CD4-positive, alpha-beta T cell treated with Interleukin-12 subunit alpha and Interleukin-12 subunit beta, for 1 hour (primary cell): ENCODE measurements at places on chromosomes 3 and 15.

GRCh38 chr15:25761971-25762662, 101.0 kb downstream of the ATP10A start:
- peak; percentile 6 for DNase-seq

- no peak for DNase-seq
These were observed 78.2 kb upstream of the TJP1 start for GRCh38 chr15:29900237-29901189.

- no peak for DNase-seq
These were observed 377.6 kb downstream of the PTPRG start for GRCh38 chr3:61938878-61939549.

GRCh38 chr3:123158899-123159390, 42.8 kb upstream of the SEC22A start:
- DNase-seq, result no peak

GRCh38 chr3:139198929-139199328, 144.9 kb upstream of the MRPS22 start:
- no peak for DNase-seq

- no peak for DNase-seq
These were observed 116.8 kb downstream of the USP13 start for GRCh38 chr3:179769411-179770247.

GRCh38 chr3:122301063-122301462, 24.0 kb upstream of the CSTA start:
- DNase-seq, result no peak

DNA sequence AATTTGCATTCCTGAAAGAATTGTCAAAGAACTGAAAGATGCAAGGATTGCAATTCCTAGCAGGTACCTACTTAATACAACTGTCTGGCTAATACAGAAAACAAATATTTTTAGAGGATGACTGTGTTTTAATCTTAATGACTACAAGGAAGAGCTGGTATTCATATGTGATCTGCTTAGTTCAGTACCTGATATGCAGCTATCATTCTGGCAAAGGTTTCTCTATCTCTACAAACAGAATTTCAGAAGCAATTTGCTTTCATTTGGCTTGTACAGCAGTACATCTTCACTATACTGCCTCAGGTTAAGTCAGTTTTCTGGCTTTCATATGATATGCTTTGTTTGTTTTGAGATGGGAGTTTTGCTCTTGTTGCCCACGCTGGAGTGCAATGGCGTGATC, 51.3 kb downstream of the TBL1XR1 start:
- no peak for DNase-seq

- no peak for DNase-seq
These were observed 342.2 kb downstream of the PDCD6IP start for GRCh38 chr3:34140616-34141015.

- DNase-seq, result no peak
These were observed 58.0 kb upstream of the TEX9 start for GRCh38 chr15:56307180-56307579.

DNA sequence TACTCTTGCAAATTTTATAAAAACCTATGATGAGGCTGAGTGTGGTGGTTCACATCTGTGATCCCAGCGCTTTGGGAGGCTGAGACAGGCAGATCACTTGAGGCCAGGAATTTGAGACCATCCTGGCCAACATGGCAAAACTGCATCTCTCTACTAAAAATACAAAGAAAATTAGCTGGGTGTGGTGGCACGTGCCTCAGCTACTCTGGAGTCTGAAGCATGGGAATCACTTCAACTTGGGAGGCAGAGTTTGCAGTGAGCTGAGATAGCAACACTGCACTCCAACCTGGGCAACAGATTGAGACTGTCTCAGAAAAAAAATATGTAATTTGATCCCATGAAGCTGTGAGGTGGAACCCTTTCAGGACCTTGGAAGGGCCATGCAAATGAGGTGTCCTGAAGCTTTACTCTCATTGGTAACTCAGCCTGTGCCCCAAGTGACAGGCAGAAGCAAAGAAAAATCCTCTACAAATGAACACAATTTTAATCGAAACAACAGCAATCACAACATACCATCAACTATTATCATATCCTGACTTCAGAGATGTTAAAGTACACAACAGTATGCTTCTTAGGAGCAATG, 84.6 kb upstream of the CDV3 start:
- DNase-seq, result no peak

GRCh38 chr3:146159616-146160320, 1.2 kb downstream of the PLOD2 start:
- no peak for DNase-seq

DNA sequence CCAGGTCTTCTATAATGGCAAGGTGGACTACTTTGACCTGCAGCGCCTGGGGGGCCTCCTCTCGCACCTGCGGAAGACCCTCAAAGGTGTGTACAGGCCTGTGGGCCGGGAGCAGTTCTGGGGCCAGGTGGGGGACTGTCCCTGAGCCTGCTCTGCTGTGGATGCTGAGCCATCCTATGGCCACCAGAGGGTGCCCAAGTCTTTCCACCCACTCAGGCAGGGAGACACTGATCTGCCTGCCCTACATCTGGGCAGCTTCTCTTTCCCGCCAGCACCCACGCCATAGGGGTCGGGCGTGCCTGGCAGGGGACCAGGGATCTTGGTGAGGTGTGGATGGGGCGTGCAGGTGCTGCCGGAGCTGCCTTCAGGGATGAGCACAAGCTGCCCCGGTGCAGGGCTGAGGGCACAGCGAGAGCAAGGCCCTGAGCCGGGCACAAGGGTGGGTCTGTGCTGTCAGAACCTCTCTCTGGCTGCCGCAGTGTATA, 14.1 kb downstream of the RNF123 start:
- DNase-seq, result peak; percentile 77

GRCh38 chr15:101293122-101293521, 1.9 kb downstream of the SNRPA1 start:
- peak; percentile 20 for DNase-seq

DNA sequence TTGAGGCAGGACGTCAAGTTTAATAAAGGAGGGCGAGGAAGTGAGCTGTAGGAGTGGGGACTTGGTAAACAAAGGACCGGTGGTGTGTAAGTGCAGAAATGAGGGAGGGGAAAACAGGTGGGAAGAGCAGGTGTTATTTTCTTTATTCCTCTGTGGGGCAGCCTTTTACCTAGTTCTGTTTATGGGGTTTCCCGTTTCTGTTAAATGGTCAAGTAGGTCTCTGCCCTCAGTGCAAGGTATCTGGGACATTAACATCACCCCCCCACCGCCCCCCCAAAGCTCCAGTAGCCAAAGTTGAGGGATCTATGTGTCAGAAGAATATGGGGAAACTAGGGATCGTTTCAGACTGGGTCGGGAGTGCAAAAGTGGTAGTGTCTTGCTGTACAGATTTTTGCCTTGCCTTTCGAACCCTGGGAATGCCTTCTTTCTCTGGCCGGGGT, 893 bp downstream of the MGA start:
- DNase-seq, result no peak

DNA sequence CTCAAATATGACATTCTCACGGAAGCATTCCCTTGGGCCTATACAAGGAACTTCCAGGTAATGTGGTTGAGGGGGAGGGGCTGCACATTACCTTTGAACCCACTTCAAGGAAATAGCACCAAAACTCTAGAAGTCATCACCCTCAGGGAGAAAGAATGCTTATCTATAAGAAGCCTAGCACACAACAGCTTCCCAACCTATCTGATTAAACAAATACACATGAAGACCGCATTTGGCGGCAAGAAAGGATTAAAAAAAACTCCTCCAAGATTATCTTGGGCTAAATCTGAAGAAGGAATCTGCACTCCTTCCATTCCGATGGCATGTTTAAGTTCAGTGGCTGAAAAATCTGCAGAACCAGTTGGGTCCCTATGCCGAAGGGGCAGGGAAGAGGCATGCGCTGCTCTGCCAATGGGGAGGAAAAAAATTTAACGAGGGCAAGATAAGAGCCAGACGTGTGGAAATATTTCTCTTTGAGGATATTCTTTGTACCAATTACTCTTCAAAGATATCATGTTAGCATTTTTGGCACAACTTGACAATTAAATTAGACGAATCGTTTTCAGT, 82.0 kb upstream of the WNT5A start:
- no peak for DNase-seq

GRCh38 chr15:86645925-86646500, 566.3 kb downstream of the AGBL1 start:
- no peak for DNase-seq

GRCh38 chr15:81313686-81314085, 10.3 kb downstream of the STARD5 start:
- DNase-seq, result no peak

DNA sequence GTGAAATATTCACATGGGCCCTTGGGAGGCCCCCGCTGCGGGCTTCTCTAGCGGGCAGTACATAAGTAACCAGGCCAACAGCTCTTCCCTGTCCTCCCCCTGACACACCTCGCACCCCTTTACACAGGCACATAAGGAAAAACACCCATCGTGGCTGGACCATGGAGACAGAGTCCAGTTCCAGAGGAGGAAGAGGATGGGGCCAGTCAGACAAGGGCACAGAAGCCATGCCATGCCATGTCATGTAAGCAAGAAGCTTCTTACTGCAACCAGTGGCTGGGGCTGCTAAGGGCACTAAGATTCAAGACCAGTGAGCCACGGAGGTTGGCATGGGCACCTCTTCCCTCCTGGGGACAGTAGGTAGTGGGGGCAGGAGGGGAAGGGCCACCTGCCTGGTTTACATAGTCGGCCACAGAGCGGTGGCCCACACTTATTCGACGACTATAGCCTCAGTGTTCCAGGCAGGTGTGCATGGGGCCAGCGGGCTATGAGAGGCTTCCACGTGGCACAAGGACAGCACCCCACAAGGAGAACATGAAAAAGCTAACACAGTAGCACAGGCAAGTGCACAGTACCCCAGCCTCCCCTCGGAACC, 5.7 kb upstream of the CYP11A1 start:
- DNase-seq, result no peak

GRCh38 chr3:144314946-144315345, 343.3 kb downstream of the DIPK2A start:
- DNase-seq, result no peak

GRCh38 chr15:67025719-67026609, 39.4 kb upstream of the SMAD3 start:
- no peak for DNase-seq

- DNase-seq, result peak; percentile 17
These were observed 169.4 kb downstream of the TBC1D2B start for GRCh38 chr15:77907824-77908751.

GRCh38 chr3:196694941-196695848, 16.9 kb downstream of the CEP19 start:
- DNase-seq, result peak; percentile 45

GRCh38 chr3:168325684-168326083, 230.0 kb upstream of the GOLIM4 start:
- DNase-seq, result no peak

DNA sequence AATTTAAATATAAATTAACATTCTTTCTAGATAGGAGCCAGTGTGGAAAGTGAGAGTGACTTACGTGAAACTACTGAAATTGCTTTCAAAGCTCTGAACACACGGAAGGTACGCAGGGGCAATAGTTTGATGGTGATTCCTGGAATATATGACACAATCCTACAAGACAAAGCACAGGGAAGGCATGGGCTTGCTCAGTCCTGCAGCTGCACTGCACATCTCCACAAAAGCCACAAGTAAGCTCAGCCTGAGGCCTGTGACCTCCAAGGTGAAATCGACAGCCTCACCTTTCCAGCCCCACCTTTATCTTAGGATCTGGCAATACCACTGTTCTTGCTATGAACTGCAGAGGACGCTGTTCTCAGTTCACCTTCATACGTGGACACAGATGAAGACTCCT, 109.3 kb upstream of the SCN10A start:
- no peak for DNase-seq

- no peak for DNase-seq
These were observed 6.4 kb downstream of the TLR9 start for GRCh38 chr3:52218937-52219650.

GRCh38 chr15:28902856-28903255, 17.1 kb downstream of the APBA2 start:
- DNase-seq, result no peak

GRCh38 chr3:131561511-131561910, 58.7 kb upstream of the MRPL3 start:
- DNase-seq, result no peak

DNA sequence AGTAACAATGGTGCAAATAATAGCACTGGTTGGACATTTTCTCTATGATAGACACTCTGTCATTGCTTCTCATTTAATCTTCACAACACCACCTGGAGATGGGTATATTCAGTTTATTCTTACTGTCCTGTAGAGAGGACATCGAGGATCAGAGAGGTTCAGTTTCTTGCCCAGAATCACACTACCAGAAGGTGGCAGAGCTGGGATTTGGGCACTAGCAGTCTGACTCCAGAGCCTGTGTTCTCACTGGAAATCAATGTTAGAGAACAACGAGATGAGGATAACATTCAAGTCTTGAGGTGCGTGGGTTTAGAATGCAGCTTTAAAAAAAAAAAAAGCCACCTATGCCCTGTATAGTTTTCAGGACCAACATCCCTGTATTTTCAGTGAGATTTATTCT, 127.8 kb downstream of the SYNPR start:
- no peak for DNase-seq

DNA sequence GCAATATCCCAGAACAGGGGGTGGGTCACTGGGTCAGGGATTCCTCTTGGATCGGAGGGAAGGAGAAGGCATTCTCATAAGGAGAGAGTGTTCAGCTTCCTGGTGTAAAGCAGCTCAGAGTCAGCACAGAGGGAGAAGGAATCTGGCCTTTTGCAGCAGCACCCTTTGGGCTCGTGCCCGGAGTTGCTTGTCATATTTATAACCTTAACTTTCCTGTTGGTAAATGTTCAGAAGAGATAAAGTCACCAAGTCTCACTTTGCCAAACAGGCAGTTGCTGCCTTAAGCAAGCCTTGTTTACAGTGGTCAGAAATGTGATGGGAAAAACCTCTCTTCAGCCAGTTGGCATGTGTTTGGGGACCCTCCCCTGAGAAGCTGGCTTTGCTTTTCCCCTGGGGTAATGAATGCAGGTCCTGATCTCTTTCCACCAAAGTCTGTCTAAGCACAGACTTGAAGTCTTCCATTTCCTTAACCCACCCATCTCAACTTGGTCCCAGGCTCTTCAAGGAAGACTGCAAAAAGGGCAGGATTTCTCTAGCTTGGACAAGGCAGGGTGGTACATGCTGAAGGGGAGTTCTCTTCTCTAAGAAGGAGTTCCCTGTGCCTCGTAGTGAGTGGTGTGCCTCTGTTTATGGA, 206.9 kb upstream of the BHLHE40 start:
- no peak for DNase-seq

DNA sequence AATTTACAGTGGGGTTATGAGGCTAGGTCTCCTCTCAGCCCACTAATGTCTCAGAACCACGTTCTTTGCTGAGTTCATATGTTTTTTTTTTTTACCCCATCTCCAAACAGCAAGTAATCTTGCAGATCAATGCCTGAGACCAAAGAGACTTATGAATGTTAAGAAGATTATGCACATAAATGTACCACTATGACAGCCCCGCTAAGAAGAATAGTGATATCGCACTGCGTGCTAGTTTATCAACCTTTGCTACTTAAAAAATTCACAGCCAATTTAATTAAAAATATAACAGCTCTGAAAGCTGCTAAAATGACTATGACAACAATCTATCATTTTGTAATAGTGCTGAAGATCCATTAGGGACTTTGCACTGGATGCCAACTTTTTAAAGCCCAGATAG, 739.0 kb upstream of the CFAP20DC start:
- DNase-seq, result no peak
